ENCODE measurements at places on chromosomes 16 and 17. TPM values are rescaled to one million over a fixed set of nuclear protein-coding genes. Genes with fewer than 3 reads are reported as not detected.

STX1B gene
- 0.48 TPM for total RNA-seq

GRCh38 chr16:84922351-84923120 is 88.8 kb downstream of the ZDHHC7 start:
- peak; percentile 91 for DNase-seq

DNA sequence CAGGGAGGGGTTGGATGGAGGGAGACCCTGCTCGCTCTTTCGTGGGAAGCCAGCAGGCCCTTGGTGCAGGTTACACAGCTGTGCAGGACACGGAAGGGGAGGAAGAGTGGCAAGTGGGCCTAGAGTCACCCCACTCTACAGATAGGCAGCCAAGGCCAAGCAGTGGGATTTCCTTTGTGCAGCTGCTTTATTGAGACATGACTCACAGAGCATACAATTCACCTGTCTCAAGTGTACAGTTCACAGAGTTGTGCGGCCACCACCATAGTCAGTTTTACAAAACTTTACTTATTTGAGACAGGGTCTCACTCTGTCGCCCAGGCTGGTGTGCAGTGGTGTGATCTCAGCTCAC is 91.2 kb upstream of the CIBAR2 start:
- DNase-seq, result no peak

DNA sequence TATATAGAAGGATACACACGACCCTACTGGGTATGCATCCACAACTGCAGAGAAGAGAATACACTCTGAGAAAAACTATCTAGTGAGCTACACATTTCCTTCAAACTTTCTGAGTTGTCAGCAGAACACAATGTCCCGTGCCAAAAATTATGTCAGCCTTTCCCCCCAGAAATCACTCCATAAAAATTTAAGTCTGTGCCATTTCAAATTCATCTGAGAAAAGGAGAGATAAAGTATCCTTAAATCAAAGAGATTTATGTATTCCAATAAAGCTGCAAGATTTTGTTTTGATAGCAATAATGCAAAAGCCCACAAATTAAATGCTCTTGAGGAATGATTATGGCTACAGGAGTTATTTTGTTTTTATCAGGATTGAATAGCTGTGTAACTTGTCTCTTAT is 760.1 kb downstream of the CDH11 start:
- DNase-seq, result no peak

- peak; percentile 58 for DNase-seq
Measured at GRCh38 chr17:27430882-27431491, 25.3 kb upstream of the KSR1 start.

GRCh38 chr16:67169642-67170167 is 633 bp upstream of the NOL3 start:
- peak; percentile 73 for DNase-seq

DNA sequence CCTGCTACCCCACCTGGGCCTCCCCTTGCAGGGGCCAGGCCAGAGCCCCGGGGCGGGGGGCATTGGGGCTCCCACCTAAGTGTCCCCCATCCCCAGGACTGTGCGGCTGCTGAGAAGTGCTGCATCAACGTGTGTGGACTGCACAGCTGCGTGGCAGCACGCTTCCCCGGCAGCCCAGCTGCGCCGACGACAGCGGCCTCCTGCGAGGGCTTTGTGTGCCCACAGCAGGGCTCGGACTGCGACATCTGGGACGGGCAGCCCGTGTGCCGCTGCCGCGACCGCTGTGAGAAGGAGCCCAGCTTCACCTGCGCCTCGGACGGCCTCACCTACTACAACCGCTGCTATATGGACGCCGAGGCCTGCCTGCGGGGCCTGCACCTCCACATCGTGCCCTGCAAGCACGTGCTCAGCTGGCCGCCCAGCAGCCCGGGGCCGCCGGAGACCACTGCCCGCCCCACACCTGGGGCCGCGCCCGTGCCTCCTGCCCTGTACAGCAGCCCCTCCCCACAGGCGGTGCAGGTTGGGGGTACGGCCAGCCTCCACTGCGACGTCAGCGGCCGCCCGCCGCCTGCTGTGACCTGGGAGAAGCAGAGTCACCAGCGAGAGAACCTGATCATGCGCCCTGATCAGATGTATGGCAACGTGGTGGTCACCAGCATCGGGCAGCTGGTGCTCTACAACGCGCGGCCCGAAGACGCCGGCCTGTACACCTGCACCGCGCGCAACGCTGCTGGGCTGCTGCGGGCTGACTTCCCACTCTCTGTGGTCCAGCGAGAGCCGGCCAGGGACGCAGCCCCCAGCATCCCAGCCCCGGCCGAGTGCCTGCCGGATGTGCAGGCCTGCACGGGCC is 1.9 kb downstream of the WFIKKN1 start:
- peak; percentile 40 for DNase-seq

DNA sequence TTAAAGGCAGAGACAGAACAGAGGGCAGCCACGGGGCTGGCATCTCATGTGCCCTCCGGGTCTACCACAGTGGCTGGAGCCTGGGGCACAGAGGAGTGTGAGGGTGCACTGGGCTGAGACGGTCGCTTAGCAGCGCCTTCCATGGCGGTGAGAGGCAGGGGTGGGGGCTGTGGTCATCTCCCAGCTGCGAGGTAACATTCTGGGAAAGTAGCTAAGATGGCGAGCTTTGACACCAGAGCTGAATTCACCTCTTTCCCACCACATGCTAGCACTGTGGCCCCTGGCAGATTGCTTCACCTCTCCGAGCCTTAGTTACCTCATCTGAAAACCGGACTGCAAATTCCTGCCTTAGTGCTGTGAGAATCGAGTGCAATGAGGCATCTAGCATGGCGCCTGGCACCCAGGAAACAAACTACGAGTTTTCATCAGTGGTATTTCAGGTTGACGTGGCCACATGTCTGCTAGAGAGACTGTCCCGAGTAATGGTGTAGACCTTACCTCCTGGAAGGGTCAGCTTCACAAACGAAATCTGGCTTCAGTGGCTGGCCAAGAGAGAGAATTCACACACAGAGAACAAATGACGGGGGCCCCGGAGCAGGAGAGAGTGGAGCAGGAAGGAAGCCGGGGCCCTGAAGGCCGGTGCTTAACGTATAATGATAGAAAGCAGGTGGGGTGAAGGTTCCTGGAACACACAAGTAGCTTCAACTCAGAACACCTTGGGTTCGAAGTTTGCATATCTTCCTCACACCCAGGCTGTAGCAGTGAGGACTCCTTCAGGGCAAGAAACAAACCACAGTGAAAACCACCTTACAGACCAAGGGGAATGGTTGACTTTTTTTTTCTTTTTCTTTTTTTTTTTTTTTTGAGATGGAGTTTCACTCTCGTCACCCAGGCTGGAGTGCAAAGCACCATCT is 63.9 kb upstream of the RPH3AL start:
- no peak for DNase-seq

GRCh38 chr17:65183736-65184135 is 46.6 kb downstream of the RGS9 start:
- DNase-seq, result no peak

DNA sequence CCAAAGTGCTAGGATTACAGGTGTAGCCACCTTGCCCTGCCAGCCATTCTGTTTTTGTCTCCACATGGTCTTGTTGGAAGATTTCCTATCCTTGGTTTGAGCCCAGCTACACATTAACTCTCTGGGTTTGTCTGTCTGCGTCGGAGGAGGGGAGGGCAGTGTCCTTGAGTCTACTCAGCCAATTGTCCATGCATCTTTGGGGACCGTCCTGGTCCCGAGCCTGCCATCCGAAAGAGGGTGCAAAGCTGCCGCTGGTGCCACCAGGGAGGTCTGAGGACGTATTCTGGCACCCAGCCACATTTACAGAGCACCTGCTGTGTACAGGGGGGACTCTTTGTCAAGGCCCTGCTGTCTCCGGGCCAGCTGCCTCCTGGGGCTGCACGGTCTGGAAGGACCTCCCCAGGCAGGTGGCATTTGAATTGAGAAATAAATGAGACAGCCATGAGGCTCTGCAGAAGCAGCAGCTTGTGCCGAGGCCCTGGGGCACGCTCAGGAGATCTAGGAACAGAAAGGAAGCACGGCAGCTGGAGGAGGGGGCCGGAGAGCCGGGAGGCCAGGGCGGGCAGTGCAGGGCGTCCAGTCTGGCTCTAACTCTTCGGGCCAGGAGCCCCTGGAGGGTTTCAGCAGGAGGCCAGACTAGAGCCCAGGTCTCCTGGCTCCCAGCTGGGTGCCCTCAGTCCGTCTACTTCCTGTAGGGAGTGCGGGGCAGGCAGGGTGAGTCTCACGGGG is 1.5 kb downstream of the CYBA start:
- no peak for DNase-seq
